H9 (cell line): ENCODE measurements at places on chromosomes 16 and 17.

DNA sequence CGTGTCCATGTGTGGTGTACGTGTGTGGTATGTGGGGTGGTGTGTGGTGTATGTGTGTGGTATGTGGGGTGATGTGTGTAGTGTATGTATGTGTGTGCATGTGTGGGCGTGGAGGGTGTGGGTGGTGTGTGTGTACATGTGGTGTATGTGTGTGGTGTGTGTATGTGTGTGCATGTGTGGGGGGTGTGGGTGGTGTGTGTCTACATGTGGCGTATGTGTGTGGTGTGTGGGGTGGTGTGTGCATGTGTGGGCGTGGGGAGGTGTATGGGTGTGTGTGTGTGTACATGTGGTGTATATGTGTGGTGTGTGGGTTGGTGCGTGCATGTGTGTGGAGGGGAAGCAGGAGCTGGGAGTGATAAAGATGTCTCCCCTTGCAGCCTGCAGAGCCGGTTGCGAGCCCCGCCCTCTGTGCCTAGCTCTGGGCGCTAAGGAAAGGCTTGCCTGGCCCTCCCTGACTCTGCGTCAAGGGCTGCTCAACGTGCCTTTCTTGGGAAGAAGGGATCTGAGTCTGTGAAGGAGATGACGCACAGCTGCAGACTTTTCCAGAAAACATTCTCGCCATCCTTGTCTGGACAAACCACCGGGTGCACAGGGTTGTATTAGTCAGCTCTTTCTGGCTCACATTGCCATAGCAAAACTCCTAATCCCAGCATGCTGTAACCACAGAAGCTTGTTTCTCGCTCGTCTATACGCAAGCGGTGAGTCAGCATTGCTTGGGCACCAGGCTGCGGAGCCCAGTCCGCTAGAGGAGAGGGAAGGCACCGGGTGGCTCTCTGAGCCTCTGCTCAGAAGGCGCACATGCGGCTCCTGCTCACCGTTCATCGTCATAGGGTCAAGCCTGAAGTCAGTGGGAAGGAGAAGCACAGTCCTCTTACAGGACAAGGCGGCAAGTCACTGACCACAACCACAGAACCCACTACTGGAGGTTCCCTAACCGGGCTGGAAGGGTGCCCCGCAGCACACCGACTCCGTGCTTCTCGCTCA lies 2.0 kb upstream of the CD300H start:
- peak; percentile 60 for DNase-seq

GRCh38 chr16:78915811-78916345 lies 684.7 kb downstream of the MAF start:
- no peak for DNase-seq

- DNase-seq = no peak
Measured at GRCh38 chr16:74896389-74897370, 88.2 kb downstream of the WDR59 start.

DNA sequence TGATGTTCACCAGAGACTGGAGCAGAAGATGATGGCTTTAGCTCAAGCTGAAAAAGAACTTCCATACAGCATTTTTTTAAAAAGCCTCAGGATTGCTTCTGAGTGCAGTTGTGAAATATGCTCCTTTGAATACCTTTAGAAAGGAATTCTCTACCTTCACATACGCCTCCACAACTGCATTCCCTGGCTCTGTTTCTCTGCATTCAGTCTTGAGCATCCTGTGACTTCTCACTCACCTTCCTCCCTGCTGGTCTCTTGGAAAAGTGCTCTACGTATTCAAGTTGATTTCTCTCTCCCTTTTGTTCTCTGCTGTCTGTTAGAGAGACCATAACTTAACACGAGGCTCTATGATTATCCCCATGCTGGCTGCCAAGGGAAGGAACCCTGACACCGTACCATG lies 34.5 kb downstream of the HS3ST2 start:
- DNase-seq = no peak

DNA sequence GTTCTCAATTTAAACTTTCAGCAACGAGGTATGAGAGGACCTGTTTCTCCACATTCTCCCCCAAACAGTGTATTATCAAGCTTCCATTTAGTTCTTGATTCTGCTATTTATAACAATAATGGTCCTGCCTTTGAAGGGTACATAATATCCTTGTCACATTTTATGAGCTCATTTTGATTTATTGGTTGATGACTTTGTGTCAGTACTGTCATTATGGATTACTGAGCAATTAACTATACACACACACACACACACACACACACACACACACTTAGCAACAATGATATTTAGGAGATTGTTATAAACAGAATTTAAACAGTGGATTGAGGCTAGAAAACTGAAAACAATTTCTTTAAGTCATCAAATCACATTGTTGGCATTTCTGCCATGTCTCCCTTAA lies 7.0 kb downstream of the TMIGD1 start:
- DNase-seq = no peak
